ENCODE measurements at places on chromosomes 4 and X.
A peak's percentile ranks its signal among the peaks of the same experiment; 100 is the strongest.

GRCh38 chr4:100708776-100709175, 191.0 kb upstream of the EMCN start:
- DNase-seq = no peak

DNA sequence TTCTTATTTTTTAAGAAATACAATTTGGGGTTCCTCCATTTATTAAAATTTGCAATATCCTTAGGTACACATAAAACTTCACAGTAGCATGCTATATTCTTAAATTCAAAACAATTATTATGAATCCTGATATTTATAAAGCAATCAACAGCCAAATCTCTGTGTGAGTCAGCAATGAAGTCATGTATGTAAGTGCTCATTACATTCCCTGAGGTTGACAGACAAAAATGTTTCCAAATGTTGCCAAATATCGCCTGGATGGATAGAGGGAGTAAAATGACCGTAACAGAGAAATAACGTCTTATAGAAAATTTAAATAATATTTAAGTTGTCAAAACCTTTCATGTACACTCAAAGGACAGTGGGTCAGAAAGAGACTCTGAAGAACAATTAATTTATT, 220.0 kb downstream of the PCDH18 start:
- DNase-seq = no peak

DNA sequence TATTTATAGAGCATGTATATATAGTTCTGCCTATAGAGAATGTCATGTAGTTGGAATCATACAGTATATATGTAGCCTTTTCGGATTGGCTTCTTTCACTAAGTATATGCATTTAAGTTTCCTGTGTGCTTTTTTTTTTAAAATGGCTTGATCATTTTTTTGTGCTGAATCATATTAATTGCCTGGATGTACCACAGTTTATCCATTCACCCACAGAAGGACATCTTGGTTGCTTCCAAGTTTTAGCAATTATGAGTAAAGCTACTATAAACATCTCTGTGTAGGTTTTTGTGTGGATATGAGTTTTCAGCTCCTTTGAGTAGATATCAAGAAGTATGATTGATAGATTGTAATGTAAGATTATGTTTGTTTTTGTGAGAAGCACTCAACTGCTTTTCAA, 23.8 kb downstream of the PTTG2 start:
- no peak for DNase-seq

DNA sequence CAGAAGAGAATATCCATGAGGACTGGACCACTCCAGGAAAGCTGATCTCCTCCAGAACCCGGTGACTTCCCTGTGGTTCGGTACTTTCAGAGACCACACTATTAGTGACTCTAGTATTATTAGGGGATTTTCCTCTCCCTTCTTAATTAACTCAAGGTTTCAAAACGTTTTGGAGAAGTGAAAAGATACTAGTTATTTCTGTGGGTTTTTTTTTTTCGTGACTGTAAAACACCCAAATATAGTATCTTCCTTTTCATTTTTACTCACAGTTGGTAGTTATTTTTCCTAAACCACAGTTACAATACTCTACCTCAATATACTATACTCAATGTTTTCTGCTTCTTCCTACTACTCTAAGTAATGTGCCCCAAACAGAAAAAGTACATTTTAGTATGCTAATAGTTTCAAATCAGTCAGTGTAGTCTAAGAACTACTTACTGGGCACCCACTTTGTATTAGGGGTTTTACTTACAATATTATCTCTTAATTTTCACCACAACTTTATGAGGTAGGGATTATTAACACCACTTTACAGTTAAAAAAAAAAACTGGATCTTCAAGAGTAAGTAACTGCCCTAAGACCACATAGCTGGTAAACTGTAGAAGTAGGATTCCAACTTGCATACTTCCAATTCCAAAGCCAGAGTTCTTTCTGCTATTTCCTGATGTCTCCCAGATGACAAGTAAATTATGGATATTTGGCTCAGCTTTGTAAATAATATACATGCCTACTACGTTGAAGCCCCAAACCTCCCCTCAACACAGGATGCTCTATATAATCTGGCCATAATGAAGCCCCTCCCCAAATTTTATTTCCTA, 45.0 kb downstream of the SLC9A7 start:
- no peak for DNase-seq

- DNase-seq = no peak
Measured at GRCh38 chrX:26050099-26050498, 88.0 kb upstream of the MAGEB18 start.

GRCh38 chr4:38673130-38673978, 9.4 kb downstream of the KLF3 start:
- DNase-seq = peak; percentile 63

DNA sequence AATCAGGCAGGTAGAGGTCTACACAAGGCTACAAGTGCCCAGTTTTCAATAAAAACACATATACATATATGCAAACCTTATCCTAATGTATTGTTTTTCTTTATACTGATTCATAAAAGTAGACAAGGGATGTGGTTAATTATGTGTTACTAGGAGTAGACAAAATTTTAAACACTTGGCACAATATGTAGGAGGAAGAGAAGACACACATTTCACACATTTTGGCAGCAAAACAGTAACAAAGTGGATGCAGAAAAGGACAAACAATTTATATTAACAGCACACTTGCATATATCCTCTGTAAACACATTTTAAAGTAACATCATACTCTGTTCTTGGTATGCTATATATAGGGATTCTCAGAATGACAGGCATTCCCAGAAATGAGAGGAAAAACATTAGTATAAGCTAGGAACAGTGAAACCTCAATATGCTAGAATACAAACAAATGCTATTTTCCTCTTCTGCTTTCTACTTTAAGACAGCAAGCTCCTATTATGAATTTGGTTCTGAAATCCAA, 63.8 kb downstream of the GPRIN3 start:
- DNase-seq = no peak

GRCh38 chrX:103363046-103363445, 6.7 kb downstream of the TCEAL9 start:
- DNase-seq = no peak

GRCh38 chrX:17706676-17707075, 30.6 kb upstream of the SCML1 start:
- no peak for DNase-seq

- no peak for DNase-seq
Measured at GRCh38 chrX:56219700-56220099, 12.5 kb upstream of the KLF8 start.

GRCh38 chrX:6852869-6853268, 294.6 kb upstream of the STS start:
- no peak for DNase-seq

GRCh38 chr4:94135701-94136100, 72.0 kb upstream of the SMARCAD1 start:
- no peak for DNase-seq

DNA sequence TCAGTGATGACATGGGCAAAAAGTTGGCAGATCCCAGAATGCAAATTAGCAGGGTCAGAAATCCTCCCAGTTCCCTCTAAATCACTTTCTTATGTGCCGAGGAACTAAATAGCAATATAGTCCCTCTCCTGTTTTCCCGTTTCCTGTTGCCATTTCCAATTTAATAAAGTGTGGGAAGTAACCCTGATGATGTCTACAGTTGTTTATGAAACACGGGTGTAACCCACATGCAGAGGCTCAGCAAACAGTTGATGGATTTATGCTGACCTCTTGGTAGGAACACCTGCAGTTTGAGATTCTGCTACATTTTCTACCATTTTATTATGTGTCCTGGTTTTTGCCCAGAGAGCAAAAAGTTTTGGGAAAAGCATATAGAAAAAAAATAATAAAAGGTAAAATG, 56.7 kb downstream of the FGFBP1 start:
- DNase-seq = no peak

- no peak for DNase-seq
Measured at GRCh38 chr4:125522992-125523391, 208.2 kb downstream of the FAT4 start.

All from Calu3 (cell line).